ENCODE measurements at places on chromosomes 12 and 14.
A peak's percentile ranks its signal among the peaks of the same experiment; 100 is the strongest.

GRCh38 chr12:80100591-80100990 lies 1.3 kb downstream of the OTOGL start:
- DNase-seq, result peak; percentile 75

- no peak for DNase-seq
Observed at GRCh38 chr14:90831821-90832220, 15.6 kb upstream of the TTC7B start.

- DNase-seq, result peak; percentile 26
Observed at GRCh38 chr12:12628013-12628412, 16.3 kb downstream of the CREBL2 start.

DNA sequence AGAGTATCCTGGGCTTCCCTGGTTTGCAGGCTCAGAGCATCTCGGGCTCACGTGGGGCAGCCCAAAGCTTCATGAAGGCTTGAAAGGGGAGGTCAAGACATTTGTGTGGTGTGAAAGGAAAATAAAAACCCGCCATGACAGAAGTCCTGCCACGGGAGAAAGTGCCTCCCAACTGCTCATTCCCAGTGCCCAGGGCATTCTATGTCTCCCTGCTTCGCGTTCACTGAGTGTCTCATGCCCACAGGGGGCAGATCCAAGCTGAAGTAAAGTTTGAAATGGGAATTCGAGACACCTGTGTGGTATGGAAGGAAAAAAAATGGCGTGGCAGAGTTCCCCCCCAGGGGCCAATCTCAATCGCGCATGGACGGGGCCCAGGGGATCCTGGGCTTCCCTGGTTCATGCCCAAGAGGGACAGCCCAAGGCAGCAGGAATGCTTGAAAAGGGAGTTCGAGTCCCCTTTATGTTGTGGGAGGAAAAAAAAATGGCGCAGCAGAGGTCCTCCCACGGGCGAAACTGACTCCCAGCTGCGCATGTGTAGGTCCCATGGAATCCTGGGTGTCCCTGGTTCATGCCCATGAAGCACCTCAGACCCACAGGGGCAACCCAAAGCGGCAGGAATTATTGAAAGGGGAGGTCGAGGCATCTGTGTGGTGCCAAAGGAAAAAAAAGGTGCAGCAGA lies 576.7 kb downstream of the ALG10 start:
- no peak for DNase-seq

DNA sequence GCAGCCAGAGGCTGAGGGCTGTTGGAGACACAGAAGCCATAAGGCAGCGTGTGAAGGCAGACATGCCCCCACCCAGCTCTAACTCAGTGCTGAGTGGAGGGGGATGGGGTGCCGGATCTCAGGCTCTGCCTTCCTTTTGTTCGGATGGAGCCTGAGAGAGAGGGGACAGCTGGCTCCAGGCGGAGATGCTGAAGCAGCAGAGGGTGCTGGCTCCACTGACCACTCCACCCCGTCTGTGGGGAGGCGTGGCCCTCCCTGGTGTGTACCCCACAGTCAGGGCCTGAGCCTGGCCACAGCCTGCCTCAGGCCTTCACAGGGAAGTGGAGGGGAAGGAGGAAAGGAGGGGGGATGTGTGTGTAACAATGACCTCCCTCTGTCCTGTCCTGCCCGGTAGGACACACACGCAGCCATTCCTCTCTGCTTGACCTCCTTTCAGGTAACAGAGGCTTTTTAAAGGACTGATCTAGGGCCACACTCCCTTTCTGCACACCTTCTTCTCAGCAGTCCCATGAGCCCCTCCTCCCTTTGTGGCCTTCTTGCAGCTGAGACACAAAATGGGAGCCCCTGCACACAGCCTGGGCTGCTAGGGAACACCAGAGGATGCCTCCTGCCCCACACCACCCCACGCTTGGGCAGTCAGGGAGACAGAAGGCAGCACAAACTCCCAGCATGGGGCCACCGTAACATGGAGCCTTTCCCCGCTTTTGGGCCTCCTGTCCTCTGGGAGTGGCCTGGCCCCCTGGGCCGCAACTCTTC lies 9.6 kb upstream of the ENDOU start:
- DNase-seq, result no peak

GRCh38 chr12:94650143-94651056 lies at the start of gene TMCC3:
TSS of gene TMCC3 (minus strand) at chr12:94650557. CDS start at chr12:94650430, 127 bp downstream.
- no peak for DNase-seq

GRCh38 chr12:49403971-49404450 lies 36.7 kb downstream of the SPATS2 start:
- no peak for DNase-seq

DNA sequence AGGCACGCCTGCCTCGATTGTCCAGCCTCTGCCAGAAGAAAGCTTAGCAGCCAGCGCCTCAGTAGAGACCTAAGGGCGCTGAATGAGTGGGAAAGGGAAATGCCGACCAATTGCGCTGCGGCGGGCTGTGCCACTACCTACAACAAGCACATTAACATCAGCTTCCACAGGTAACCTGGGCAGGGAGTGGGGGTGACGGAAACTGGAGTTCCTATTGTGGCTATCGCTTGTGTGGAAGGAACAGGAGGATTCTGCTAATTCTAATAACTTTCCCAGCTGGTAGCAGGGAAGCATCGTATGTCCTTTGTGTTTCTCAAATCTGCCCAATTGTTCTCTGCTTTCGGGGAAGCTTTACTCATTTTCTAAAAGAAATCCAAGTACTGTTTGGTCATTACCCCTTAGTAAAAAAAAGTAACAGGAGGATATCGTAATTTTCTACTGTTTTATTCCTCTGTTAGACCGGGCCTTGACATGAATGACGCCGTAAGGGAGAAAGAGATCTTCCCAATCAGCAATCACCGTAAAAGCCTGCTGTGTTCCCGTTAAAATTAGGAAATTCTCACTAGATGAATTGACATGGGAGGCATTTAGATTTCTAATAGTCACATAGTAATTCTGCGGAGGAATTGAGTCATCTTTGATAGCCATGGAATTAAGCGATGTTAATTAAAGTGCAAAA lies 449 bp downstream of the THAP2 start:
- DNase-seq, result no peak

DNA sequence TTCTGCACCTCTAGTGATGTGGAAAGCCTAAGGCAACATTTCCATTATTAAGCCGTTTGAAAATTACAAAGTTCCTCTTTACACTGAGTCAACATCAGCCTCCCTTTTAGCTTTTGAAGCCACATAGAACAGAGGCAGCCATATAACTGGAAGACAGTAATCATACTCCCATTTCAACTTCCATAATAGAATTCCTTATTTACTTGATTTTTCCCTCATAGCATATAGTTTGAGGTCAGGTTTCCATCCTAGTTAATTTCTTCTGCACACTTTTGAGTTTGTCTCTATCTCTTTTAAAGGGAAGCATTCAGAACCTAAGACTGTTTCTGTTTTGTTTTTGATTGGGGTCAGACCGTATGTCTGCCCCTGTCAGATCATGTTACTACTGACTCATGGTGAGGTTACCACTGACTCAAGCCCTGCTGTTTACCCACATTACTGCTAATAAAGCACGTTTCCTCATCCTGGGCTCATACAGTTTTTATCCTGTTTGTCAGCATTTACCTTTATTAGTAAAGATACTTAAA lies 161.0 kb downstream of the SLC38A4 start:
- DNase-seq, result peak; percentile 85

- no peak for DNase-seq
Observed at GRCh38 chr14:72060460-72060859, 128.2 kb downstream of the RGS6 start.
